ENCODE measurements at places on chromosomes 2 and 18.
A peak's percentile ranks its signal among the peaks of the same experiment; 100 is the strongest.

GRCh38 chr2:224982226-224982625, 60.0 kb downstream of the DOCK10 start:
- DNase-seq: no peak

- no peak for DNase-seq
Observed at GRCh38 chr2:200604571-200605255, 18.9 kb downstream of the AOX1 start.

GRCh38 chr2:121372721-121373353, 87.8 kb upstream of the TFCP2L1 start:
- no peak for DNase-seq

DNA sequence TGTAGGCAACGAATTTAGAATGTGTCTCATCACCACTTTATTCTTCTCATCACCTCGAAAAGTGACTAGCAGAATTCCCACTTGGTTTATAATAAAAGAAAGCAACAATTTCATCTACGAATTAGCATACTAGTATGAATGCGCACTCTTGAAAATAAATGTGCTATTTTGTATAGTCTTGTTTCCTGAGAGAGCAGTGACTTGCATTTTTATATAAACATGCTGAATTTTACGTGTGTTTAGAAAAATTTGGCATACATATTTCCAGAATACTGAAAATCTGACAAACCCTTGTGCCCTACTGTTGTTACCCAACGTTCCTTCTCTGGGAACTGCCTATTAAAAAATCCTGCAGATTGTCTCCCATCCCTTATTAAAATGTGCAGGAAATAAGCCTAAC, 786.8 kb downstream of the TSN start:
- DNase-seq: no peak

GRCh38 chr2:233513953-233514655, 52.5 kb downstream of the USP40 start:
- no peak for DNase-seq

- DNase-seq: no peak
Observed at GRCh38 chr18:32439241-32439640, 31.4 kb downstream of the GAREM1 start.

GRCh38 chr18:68148863-68149262, 566.0 kb downstream of the TMX3 start:
- no peak for DNase-seq

GRCh38 chr2:236517251-236518031, 52.2 kb upstream of the ACKR3 start:
- no peak for DNase-seq

- no peak for DNase-seq
Observed at GRCh38 chr2:128318776-128319464, at the start of gene HS6ST1. Gene HS6ST1, minus strand, starts transcription at chr2:128318868. Its CDS starts 305 bp downstream, at chr2:128318563.

DNA sequence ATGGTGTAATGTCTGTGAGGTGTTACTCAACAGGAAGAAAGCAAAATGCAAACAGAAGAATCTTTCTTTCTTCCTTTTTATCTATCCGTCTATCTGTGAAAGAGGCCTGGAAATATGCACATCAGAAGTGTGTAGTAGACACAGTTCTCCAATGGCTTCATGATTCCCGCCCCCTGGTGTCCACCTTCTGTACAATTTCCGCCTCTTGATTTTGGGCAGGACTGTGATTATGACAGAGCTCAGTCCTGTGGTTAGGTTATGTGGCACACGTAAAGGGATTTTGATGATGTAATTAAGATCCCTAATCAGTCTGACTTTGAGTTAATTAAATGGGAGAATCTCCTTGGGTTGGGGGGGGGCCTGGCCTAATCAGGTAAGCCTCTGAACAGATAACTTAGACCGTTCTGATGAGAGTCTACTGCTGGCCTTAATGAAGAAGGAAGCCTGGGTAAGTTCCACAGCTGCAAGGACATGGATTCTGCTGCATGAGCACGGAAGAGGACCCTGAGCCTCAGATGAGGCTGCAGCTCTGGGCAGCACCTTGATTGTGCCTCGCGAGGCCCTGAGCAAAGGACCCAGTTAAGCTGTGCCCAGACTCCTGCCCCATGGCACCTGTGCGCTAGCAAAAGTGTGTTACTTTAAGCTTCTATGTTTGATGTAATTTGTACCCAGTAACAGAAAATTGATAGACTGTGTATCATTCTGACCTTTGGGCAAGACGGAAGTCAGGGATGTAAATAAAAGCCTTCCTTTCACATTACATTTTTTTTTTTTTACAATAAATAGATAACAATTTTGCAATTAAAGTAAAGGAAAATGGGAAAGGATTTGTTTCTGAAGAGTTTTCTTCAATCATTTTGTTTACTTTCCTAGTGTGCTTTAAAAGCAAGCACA, 11.3 kb upstream of the KCNF1 start:
- no peak for DNase-seq

- no peak for DNase-seq
Observed at GRCh38 chr2:16663121-16663905, 2.3 kb downstream of the CYRIA start.

DNA sequence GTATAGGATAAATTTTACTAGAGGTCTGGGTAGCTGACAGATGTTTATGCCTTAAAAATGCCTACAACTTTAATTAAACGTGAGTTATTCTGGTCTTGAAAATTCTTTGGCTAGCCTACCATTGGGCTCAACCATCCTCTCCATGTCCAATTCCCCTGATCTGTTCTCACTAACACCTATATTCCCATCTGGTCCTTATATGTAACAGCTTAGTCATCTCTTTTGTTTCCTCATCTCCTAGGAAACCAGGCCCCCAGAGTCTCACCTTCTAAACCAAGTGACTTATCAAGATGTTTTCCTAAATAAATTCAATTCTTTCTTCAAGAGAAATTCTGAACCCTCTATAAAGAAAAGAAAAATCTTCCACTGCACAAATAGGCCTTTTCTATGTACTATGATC, 148.5 kb downstream of the TTC32 start:
- no peak for DNase-seq

GRCh38 chr2:210288408-210288807, 26.6 kb downstream of the MYL1 start:
- no peak for DNase-seq

- DNase-seq: no peak
Observed at GRCh38 chr2:234404957-234405356, 91.9 kb downstream of the ARL4C start.

- DNase-seq: no peak
Observed at GRCh38 chr2:158034198-158034866, 67.3 kb upstream of the UPP2 start.

DNA sequence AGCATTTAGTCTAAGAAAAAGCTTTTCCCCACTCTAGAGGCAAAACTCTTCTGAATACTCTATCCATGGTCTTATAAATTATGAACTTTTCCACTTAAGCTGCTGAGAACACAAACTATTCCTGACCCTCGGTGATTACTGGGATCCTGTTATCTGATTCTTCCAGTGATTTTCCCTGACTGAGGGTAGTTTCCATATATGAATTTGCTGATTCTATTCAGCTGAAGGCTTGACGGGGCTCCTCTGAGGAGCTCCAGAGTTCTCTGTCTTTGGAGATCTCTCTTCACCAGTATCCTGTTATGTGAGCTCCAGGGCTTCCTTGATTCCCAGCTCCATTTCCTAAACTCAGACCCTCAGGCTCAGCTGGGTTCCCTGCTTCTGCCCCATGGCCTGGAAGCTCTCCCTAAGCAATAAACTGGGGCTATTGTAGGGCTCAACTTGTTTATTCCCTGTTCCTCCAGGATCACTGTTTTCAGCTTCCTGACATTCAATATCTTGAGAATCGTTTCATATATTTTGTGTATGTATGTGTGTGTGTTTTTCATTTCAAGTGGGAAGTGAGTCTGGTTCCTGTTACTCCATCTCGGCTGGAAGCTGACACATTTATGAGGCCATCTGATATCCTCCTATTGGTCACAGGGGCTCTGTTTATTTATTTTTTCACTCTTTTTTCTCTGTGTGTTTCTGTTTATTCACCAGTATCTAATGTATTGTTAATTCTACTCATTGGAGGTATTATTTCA, 78.2 kb downstream of the ARHGAP28 start:
- DNase-seq: no peak

DNA sequence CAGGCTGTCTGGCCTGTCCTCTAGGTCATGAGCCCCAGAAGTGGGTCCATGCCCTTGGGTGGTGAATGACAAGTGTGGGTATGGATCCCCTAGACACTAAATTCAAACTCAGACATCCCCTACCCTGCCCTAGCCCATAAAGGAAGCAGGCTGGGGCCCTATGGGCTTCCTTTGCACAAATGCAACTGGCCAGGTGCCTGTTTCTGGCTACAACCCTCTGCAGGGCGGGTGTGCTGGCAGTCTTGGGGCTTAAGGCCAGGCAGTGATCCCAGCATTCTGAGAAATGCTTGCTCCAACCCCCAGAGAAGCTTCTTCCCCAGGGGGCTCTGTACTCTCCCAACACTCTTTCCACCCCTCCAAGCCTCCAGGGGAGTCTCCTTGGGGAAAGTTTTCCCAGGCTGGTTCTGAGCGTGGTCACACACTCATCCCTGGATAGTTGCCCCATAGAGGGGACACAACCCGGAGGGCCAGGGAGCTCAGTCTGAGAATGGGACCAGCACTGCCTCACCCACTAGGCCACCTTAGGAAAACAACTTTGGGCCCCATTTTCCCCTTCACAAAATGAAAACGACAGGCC, 16.6 kb upstream of the ASPRV1 start:
- DNase-seq: no peak

DNA sequence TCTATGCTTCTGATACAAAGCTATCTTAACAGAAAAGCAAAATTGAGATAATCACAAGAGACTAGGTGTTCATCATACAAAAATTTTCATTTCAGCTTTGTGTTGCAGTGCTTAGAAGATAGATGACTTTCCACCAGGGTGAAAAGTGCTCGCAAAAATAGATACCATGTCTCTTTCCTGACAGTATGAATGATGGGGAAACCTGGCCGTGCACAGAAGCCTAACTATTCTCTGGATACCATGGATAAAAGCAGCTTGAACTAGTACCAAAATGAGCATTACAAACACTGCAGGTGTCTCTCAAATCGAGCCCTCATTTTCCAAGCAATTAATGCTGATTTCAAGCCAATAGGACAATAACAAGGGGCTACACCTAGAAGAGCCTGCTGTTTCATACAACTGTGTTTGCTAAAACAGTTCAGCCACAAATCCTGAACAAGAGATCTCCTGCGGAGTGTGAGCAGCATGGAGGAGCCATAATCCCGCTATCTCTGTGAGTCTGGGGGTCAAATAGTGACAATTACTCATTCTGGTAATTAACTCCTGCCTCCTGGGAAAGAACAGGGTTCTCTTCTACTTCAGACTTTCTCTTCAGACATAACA, 507.6 kb downstream of the PID1 start:
- DNase-seq: no peak

GRCh38 chr18:51321696-51322095, 124.2 kb upstream of the MEX3C start:
- no peak for DNase-seq

GRCh38 chr2:98805412-98806171, 74.7 kb upstream of the MGAT4A start:
- DNase-seq: peak; percentile 15

- DNase-seq: no peak
Observed at GRCh38 chr2:64283641-64284361, 139.6 kb upstream of the PELI1 start.

- peak; percentile 71 for DNase-seq
Observed at GRCh38 chr18:79200546-79201268, 131.5 kb downstream of the ATP9B start.

DNA sequence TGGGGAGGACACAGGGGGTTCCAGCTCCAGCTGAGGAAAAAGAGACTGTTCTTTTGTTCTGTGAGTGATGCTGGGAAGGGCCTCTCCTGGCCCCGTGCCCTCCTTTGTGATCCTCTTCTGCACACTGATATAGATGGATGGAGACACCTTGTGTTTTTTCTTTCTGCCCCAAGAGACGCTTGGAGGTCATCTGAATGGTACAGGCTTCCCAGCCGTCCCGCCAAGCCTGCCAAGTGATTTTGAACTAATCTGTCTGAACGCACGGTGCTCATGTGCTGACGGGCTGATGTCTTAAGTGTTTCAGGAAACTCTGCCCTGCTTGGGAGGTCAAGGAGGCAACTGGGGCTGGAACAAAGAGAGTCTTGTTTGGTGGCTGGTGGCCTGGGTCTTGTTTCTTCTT, 57.5 kb downstream of the KIF5C start:
- DNase-seq: no peak

GRCh38 chr2:112055730-112056625, 909 bp downstream of the TMEM87B start:
- DNase-seq: peak; percentile 47

DNA sequence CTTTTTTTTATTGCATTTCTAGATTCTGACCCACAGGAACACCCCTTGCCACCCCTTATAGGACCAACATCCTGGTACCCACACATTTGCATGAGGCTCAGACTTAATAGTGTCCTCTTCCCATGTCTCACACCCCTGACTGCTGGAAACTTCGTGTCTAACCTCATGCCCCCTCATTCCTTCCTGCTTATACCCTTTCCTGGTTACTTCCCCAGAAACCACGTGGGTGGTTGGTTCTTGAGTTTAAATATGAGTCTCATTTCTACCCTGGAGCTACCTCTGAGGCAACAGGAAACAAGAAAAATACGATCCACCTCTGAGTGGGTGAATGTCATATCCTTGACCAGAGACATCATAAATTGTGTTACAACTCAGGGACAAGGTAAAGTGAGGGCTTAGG, 1.6 kb downstream of the TNP1 start:
- no peak for DNase-seq

DNA sequence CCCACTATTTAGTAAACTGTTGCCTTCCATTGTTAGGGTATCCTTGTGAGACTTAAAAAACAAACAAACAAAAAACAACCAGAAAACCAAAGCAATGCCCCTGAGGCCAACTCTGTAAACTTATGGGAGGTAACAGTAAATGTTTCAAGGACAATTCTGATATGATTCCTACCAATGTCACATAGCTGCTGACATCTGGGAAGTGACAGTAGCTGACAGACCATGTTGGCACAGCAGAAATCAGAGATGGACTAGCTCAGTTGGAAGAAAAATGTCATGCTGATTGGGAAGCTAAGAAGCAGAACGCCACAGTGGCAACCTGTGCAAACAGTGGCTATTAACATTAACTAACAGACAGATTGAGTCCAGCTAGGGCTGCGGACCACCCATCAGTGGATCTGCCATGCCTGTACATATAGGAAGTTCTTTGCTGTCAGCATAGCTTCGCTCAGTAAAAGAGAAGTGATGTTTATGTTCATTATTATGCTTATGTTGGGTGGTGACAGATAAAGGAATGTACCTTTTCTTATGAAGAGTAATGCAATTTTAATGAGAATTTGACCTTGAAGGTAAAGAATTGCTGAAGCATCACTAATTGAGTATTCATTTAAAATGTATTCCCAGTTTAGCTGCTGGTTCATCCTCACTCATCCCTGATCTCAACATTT, 180.6 kb downstream of the PARD3B start:
- no peak for DNase-seq

DNA sequence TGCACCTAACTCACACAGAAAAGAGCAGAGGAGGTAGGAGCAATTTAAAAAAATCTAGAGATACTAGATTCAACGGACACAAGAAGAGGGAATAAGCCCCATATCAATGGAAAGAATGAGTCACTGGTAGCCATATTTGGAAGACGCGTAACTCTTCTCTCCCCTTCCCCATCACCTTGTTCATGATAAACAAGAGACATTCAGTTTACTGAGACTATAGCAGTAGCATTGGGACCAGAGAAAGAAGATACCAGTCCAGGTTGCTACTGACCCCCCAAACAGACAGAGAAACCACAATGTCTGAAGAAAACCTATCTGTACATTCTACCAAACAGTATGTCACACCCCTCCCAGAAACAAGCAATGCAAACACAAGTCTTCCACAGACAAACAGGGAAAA, 81.1 kb downstream of the SLC66A3 start:
- DNase-seq: no peak

All from thoracic aorta (tissue), 2 donors.